ENCODE measurements at places on chromosomes 3 and 15. TPM values are rescaled to one million over a fixed set of nuclear protein-coding genes. Genes with fewer than 3 reads are reported as not detected.

DNA sequence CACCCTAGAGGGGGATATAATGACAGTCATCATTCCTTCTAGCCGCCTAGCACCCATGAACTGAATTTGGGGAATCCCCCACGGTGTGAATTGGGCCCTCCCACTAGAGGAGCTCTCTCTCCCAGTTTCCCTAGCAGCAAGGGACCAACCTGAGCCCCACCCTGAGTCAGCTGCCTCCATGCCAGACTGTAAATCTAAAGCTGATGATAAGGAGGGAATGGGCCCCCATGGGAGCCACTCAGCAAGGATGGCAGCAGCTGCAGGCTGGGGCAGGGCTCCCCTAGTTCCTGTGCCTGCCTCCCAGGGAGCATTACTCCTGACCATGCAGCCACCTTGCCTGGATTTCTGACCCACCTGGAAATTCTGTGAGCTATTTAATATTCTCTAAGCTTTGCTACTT is 57.0 kb upstream of the PXYLP1 start:
- DNase-seq = no peak

The ARGFX gene
- total RNA-seq = not detected

DNA sequence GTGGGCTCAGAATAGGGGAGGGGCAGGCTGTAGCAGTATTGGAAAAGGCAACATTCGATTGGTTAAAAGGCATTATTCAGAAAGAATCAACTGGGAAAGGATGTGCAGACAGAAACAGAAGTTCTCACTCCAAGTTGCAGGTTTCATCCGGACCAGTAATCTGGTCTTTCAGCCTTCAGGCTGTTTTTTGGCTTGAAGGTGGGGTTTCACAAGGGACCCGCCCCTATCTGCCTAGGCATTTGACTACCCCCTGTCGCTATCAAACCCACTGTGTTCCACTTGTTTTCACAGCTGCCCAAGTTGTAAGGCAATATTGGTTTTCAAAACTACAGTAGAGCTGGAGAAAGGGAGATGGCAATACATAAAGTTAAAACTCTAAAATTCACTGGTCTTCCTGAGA is 96.9 kb downstream of the VPS8 start:
- DNase-seq = no peak

DNA sequence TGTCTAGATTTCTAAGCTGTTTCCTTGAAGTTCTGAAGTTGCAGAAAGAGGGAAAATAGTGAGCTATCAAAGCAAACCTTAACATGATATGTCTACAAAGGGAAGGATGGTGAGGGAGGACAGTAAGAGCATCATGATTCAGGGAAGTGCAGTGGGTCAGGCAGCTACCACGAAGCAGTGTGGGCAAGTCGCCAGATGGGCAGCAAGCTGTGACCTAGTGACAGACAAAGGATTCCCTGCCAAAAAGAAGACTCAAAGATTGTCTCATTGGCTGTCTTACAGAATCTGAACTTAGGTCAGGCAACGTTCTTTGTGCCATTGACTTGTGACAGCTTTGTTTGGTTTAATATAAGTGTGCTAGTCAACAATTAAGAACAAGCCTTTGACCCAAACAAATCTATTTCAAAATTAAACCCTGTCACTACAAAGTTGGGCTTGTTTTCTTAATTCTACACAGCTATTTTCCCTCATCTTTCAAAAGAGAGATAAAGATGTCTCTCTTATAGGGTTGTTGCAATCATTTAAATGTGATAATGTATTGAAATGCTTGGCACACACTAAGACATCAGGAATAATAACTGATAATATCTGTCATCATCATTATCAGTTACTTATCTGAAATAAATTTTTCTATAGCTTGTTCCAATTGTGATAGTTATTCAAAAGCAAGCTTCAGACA is 153.3 kb downstream of the ECT2 start:
- DNase-seq = no peak

The TM4SF4 gene
- total RNA-seq = not detected

The CPLX3 gene
- 0.26 TPM for total RNA-seq

- peak; percentile 66 for DNase-seq
Measured at GRCh38 chr15:33234020-33234461, 39.5 kb upstream of the FMN1 start.

The GOLGA6A gene
- total RNA-seq = not detected

GRCh38 chr15:37773111-37773860 is 161.2 kb upstream of the TMCO5A start:
- peak; percentile 77 for DNase-seq

The SLC2A2 gene
- total RNA-seq = not detected

GRCh38 chr15:49902685-49903501 is 216.1 kb downstream of the ATP8B4 start:
- no peak for DNase-seq

GRCh38 chr15:78085928-78086327 is 6.4 kb upstream of the SH2D7 start:
- DNase-seq = no peak

DNA sequence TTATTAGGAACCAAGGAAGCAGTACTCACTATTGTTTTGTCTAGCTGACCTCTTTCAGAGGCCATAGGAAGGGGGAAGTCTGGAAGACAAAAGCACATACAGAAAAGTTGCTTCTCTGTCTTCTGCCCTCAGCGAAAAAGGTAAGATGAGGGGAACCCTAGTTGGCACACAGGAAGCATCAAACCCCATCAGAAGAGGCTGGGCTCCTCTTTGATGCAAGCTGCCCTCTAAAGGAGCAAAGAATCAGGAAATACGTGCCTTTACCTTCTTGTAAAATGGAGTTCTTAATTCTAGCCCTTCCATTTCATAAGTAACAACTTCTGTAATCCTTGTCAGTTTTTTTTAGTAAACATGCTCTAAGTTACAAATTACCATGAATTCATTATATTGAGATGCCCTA is 12.5 kb downstream of the SPINK8 start:
- DNase-seq = no peak

The ISLR gene
- total RNA-seq = not detected

DNA sequence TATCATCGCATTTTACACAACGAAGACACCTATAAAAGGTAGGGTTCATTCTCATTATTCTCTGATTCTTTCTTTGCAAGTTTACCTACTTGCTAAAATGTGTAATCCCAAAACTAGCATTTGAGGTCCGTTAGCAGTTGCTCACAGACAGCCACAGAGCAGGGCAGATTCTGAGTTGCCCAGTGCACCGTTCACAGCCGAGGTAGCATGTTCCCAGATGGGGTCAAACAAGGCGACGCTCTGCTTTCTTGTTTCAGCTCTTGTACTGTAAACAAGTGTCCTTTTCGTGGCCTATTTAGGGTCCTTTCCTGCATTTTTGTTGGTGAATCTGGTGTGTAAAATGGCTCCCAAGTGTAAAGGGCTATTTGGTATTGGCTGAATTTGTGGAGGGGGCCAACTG is 3.1 kb downstream of the PPP1R2 start:
- DNase-seq = no peak

- DNase-seq = peak; percentile 49
Measured at GRCh38 chr3:31423482-31423881, 109.2 kb upstream of the STT3B start.

GRCh38 chr3:17088017-17088416 is 203.3 kb downstream of the PLCL2 start:
- DNase-seq = no peak

DNA sequence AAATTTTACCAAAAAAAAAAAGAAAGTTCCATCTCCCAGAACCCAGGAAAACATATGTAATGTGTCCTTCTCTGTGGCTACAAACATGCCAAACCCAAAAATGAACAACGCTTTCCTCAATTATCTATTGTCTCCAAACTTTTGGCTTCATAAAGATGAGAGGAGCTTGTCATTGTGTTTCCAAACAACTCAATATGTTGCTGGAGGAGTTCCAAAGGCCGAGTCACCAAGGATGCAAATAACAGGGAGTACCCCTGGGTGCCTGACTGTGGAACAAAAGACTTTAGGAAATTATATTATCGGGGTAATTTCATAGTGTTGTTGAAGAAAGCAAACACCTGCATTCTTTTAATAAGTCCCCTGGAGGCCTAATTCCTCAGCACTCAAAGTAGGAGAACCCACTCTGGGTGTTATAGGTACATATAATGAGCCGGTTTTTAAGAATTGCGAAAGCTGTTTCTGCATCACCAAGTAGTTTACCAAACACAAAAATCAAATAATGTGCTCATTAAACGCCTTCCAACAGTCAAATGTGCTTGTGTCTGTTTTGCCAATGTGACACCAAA is 206.3 kb upstream of the PRICKLE2 start:
- no peak for DNase-seq

The DAZL gene
- 0.07 TPM for total RNA-seq

GRCh38 chr15:46383978-46384377 is 749.1 kb downstream of the SQOR start:
- no peak for DNase-seq

GRCh38 chr15:49953421-49953820 is 165.6 kb downstream of the ATP8B4 start:
- DNase-seq = no peak
